NCI-H1417 treated with DMSO at 0.1 percent for 48 hours (cell line): ENCODE measurements at places on chromosomes 12 and 14.

DNA sequence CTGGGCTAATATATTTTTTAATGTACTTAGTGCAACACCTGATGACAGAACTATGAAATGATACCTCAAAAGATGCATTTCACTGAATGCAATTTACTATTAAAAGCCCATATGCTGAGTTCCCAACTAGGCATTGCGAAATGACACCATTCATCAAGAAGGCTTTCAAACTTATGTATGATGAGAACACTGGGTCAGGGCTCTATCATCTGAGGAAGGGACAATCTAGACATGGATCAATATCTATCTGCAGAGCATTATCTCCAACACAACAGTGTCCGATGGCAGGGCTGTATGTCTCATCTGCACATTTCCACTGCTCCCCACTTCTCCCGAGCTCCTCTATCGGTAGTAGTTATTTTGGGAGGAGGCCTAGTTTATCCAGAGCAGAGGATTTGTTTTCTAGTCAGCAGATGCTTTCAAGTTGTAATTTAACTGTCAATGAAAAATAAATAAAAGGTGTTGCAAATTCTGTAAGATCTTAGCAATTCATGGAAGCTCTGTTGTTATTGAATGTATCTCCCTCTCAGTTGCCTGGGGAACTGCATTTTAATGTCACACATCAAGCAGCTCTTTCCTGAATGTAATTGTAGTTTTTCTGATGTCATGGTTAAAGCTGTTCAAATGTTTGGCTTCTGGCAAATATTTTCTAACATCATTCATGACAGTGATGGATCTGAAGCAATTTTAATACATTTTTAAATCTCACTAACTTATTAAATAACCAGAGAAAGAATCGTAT lies 7.4 kb upstream of the GCH1 start:
- no peak for DNase-seq

GRCh38 chr14:29075761-29076160 lies 309.2 kb downstream of the FOXG1 start:
- no peak for DNase-seq

GRCh38 chr14:31283153-31283552 lies 75.6 kb upstream of the HECTD1 start:
- DNase-seq: no peak

DNA sequence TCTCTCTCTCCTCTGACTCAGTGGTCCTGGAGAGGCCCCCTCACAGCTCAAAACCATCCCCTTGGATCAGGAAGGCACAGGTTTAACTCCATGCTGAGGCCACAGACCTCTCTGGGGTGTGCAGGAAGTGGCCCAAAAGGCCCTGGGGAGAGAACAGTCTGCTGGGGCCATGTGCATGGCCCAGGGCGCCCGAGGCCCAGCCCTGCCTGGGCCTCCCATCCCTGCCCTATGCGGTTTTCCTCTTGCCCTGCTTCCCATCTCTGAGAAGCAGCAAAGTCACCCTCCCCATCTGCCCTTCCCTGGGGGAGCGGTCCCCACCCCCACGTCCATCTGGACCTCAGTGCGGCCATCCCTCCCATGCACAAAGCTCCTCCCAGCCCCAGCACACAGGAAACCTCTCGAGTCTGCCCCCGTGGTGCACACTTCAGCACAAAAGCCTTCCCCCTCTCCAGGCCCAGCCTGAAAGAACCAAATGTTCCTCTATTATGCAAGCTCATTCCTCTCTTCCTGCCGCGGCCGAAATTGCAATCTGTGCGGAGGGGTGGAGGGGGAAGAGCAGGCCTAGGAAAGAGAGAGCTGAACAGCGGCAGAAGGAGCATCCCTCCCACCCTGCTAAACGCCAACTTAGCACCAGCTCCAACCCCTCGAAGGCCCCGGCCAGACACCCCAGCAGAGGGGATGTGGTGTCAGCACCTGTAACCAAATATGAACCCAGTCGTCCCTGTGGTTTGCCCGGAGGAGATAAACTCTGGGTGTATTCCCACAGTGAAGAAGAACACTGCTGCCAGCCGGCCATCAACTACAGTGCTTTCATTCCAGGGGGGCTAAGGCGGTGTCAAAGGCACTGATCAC lies 108.5 kb downstream of the SCARB1 start:
- DNase-seq: peak; percentile 72

GRCh38 chr12:100724071-100724470 lies 70.5 kb upstream of the ANO4 start:
- no peak for DNase-seq

DNA sequence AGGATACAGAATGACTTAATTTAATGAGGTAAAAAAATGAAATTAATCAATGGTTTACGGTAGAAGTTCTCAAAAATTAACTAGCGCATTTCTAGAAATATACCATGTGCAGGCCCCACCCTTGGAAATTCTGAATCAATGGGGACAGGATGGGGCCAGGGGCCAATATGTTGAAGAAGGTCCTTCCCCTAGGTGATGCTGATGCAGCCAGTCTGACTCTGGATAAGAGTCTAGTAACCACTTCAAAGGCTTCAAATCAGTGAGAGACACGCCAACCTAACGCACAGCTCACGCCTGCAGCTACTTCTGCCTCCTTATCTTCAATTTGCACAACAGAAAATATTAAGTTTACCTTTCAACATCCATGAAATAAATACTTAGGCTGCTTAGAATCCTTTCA lies 14.9 kb downstream of the GIT2 start:
- no peak for DNase-seq

- DNase-seq: no peak
These were observed 1.4 kb downstream of the KRT2 start for GRCh38 chr12:52650520-52651081.

- DNase-seq: no peak
These were observed 655.7 kb downstream of the NOVA1 start for GRCh38 chr14:25942090-25942489.

- DNase-seq: no peak
These were observed 2.0 kb downstream of the YBX3 start for GRCh38 chr12:10720974-10721650.

DNA sequence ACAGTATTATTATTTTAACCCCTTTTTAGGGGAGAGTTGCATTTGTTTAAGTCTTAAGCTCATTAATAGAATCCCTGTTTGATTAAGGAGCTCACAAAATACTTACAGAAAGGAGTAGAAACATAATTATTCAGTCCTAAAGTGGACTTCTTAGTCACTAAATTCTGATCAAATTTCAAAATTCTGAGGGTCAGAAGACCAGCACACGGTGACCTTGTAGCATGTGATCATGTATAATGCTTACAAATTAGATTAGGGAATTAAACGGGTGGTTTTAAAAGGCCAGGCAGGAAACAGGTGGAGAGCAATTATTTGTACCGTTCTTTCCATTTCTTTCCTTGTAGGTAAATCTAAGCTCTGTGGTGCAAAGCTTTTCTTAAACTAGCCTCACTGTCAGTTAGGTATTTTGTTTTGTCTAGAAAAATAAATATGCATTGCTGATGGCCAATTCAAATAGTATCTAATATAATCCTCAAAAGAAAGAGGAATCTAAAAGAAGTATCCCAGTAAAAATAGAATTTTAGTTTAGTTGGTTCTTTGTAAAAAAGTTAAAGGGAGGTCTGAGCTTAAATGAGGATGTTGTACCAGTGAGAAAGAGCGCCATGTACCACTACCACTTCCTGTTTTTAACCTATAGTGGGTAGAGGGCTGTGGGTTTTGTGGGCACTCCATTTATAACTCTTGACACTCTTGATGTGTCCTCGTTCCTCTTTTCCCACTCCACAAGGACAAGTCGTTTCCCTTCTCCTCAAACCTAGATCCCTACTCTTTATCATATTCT lies 51.1 kb downstream of the SLC38A1 start:
- no peak for DNase-seq

DNA sequence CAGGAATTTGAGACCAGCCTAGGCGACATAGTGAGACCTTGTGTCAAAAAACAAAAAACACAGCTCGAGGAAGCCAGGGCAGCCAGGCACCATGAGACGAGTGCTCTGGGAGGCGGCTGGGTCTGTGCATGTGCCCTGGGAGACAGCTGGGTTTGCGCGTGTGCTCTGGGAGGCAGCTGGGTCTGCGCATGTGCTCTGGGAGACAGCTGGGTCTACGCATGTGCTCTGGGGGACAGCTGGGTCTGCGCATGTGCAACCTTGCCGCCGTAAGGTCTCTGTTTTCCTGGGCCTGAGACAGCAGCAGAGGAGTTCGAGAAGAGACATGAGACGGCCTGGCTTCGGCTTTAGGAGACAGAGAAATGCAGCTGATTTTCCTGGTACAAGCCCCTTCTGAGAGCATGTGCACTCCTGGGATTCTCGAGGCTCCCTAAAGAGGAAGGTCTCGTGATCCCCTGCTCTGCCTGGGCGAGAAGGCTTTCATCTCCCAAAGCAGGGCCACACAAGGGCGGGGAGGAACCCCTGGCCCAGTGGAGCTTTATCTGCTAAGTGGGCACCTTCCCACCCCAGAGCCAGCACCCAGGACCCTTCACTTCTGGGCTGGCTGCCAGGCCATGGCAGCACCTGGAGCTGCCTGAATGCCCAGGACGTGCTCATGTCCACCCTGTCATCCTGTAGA lies 3.5 kb upstream of the BDKRB1 start:
- no peak for DNase-seq

DNA sequence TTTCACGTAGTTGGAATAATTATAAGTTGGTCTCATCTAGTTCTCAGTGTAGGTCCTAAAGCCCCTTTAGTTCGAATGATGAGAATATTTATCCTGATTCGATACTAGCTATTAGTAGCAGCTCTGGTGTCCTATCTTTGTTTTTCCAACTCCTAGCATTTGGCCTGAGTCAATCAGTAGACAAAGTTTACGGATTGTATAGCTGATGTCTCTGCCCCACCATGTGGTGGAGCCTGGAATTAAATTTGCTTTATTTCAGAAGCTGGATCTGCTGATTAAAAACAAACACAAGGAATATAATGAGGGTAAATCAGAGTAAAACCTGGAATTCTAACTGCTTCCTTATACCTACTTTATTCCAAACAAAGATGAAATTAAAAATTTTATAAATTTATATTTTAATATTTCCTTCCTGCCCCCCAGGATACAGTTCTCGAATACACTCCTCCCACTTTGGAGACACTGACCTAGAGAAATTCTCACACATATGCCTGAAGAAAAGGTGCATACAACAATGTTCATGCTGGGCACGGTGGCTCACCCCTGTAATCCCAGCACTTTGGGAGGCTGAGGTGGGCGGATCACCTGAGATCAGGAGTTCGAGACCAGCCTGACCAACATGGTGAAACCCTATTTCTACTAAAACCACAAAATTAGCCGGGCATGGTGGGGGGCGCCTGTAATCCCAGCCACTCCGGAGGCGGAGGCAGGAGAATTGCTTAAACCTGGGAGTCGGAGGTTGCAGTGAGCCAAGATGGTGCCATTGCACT lies 7.6 kb upstream of the BRMS1L start:
- DNase-seq: no peak

- DNase-seq: no peak
These were observed 54.5 kb upstream of the HECTD1 start for GRCh38 chr14:31261859-31262731.

- DNase-seq: no peak
These were observed 49.4 kb downstream of the BICD1 start for GRCh38 chr12:32155961-32156529.

GRCh38 chr12:88590851-88591250 lies 10.6 kb upstream of the KITLG start:
- no peak for DNase-seq

DNA sequence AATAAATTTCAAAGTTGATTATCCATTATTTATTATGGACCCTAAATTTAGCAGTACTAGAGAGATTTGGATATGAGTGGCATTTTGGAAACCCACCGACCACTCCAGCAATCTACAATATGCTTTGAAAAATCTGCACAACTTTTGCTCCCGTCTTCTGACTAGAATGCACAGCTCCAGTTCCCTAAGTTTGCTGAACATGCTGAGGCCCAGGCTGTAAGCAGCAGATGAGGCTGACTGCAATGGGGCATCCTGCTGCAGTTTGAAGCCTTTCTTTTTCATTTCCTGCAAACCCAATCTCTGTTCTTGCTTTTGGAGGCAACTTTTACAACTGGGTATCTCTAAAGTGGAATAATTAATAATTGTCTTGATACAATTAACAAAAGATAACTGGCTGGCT lies 405.8 kb downstream of the ATP23 start:
- DNase-seq: no peak

DNA sequence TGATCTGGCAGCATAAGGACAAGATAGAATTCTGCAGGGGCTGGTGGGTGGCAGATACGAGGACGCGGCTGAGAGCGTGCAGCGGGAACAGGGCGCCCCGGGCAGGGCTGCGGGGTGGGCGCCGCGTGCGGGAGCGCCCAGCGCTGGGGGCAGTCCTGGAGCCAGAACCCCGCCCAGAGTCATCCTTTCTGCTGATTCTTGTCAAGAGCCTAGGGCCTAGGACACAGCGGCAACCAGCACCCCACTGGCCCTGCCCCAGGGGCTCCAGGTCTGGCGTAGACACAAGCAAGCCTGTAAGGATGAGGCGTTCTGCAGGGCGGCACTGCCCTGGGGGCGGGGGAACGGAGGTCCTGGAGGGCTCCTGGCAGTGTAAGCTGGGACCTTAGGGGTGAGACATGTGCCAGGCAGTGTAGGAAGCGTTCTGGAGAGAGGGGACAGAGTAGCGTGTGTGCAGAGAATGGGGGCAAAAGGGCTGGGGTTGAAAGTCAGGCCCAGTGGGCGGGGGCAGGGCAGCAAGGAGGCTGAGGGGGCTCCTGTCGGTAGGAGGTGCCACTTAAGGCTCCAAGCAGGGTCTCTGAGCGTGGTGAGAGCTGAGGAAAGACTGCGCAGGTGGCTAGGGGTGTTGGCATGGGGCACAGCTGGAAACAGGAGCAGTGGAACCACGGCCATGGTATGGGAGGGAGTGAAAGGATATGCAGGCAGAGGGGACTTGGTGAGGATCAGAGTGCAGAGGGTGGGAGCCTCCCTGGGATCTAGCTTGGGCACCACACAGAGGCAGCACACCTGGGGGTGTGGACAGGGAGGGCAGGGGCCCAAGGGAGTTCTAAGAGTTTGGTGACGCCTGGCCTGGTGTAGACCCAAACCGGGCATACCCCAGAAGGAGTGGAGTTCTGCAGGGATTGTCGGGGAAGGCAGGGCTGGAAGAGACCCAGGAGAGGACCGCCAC lies 845 bp upstream of the AHNAK2 start:
- no peak for DNase-seq

GRCh38 chr14:94144765-94145164 lies 15.4 kb upstream of the IFI27L2 start:
- DNase-seq: no peak

GRCh38 chr12:33634544-33634943 lies 194.9 kb upstream of the SYT10 start:
- no peak for DNase-seq

DNA sequence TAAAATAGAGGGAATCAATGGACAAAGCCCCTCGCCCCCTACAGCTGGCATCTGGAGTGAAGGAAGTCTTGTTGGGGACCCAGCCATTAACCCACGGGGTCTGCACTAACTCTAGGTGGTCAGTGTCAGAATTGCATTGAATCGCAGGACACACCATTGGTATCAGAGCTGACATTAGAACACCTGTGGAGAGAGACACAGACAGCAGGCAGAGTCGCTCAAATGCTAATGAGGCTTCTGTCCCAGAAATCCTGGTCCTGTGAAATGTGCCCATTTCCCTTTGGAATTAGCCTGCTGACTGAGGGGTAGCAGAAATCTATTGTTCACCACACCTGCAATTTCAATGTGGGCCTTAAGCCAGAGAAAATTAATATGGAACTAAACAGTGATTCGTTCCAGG lies 33.0 kb downstream of the TMEM132D start:
- no peak for DNase-seq

GRCh38 chr12:47079981-47080724 lies 394 bp upstream of the AMIGO2 start:
- no peak for DNase-seq
